NCI-H1436 (cell line): ENCODE measurements at places on chromosomes 1 and 21.

DNA sequence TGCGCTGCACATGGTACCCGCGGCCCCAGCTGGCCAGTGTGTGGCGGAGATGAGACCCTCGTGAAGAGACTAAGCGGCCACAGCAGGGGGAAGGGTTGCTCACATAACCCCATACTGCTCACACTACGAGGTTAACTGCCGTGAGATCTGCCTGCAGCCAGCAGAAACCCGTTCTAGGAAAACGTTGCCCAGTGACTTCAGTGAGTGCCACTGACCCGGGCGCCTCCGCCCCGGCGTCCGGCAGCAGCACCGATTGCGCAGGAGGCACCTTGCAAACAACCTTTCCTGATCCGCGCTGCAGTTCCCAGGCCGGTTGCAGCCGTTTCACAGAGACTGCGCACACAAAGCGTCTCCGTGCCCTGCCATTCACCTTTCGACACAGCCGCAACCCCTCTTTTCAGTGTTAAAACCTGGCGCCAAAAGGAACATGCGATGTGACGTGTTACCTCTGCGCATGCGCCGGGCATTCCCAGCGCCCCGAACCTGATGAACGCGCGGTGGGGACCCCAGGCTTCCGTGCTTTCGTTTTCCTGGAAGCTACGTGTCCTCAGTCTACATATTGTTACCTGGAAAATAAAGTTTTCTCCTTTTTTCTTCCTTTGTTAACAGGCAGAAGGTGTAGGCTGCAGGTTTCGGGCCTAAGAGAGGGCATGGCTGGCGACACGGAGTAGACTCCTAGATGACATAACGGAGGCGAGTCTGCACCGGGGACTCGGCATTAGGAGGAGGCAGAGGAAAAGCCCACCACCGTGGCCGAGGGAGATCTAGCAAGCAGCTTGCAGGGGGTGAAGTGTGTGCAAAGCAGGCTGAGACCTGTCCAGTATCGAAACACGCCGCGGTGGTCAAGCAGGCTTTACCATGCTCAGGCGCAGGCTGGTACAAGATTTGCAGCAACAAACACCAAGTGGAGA is 8.9 kb downstream of the VPS26C start:
- DNase-seq, result peak; percentile 44

GRCh38 chr1:208524376-208524775 is 280.2 kb upstream of the PLXNA2 start:
- DNase-seq, result no peak

DNA sequence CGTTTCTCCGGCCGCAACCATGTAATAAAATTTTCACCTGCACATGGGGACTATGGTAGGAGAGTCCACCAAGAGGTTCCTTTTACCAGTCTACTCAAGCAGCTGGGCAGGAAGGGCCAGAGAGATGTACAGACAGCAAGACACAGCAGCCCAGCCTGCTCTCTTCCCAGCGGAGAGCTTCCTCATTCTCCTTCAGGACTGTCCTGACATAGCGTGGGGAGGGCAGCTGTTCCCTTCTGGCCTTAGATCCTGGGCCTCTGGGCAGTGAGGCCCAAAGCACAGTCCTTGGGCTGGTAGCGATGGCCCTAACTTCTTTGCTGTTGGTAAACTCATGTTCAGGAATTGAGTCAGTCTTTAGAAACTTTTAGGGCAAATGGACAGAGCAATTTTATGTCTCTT is 89.1 kb downstream of the BCAR3 start:
- DNase-seq, result no peak

GRCh38 chr21:39004634-39005501 is 178.4 kb downstream of the PSMG1 start:
- DNase-seq, result peak; percentile 13

- no peak for DNase-seq
Measured at GRCh38 chr1:1206966-1207531, 657 bp upstream of the TNFRSF18 start.

DNA sequence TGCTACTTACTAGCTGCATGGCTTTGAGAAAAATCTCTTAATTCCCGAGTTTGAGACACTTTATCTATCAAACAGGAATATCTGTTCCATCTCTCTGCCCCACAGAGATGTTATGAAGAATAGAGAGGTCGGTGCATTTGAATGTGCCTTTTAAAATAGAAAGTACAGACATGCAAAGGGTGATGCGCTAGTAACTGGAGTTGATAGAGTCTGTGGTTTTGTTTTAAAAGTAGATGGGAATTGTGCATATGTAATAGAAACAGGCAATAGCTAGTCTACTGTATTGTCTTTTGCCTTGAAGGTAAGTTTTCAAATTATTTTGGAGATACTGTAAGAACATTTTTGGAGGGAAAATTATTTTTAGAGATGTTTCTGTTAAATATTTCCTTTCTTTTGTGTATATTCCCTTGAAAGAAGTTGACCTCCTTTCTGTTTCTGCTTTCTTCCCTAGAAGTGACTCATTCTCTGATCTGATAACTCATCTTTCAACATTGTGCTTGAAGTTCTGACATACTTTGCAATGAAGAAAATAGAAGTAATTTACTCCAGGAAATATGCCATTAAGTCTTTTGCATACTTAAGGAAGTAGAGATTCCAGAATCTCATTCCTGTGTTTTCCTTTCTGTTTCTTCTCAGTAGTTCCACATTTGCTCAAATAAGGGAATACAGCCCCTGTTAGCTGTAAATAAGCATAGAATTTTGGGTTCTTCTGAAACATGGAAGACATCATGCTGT is 151.6 kb downstream of the SDCCAG8 start:
- no peak for DNase-seq

- DNase-seq, result no peak
Measured at GRCh38 chr1:31694069-31694963, 9.5 kb downstream of the COL16A1 start.

DNA sequence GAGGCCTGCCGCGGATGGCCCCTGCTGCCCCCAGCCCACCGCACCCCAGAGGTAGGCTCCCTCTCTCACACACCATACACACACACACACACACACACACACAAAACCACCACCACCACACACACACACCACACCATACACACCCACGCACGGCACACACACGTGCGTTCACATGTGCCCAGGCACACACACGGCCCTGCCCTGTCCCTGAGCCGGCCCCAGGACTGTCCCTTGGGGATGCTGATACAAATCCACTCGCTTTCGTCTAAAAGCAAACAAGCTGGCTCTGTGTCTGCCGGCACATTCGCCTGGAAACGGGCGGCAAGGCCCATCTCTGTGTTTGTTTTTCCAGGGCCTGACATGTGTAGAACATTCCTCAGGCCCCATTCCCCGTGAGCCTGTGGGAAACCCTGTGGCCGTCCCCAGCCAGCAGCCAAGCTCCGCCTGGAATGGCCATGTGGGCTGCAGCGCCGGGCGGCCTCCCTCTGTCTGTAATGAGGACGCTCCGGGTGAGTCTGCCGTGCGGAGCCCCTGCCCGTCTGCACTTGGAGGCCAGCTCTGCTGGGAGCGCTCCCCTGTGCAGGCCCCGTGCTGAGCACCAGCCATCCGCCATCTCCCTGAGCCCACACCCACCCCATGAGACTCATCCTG is 67.4 kb downstream of the DMRTB1 start:
- DNase-seq, result no peak

DNA sequence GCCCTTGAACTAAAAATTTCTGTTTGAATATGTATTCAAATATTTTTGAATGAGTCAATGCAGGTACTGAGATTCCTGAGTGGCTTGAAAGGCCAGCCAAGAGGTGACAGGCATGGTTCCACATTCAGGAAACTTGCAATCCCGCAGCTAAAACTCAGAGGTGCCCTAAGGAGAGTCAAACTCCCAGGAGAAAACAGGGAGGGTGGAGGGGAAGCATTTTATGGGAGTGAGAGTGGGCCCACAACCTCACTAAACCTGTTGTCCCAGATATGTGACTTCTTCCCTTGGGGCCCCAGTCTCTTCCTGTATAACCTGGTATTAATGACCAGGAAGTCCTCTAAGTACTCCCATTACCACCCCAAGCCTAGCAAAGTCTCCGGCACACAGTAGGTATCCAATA is 189.6 kb downstream of the PLPP3 start:
- no peak for DNase-seq

- DNase-seq, result no peak
Measured at GRCh38 chr1:165816826-165817497, 10.5 kb upstream of the UCK2 start.

GRCh38 chr1:55060133-55060999 is 21.0 kb downstream of the PCSK9 start:
- no peak for DNase-seq

- DNase-seq, result no peak
Measured at GRCh38 chr1:100759188-100759587, 39.6 kb downstream of the VCAM1 start.

GRCh38 chr1:160004001-160004400 is 27.8 kb downstream of the PIGM start:
- no peak for DNase-seq

- DNase-seq, result no peak
Measured at GRCh38 chr1:203556047-203556851, 62.3 kb downstream of the OPTC start.

GRCh38 chr1:213284626-213285025 is 233.6 kb downstream of the RPS6KC1 start:
- no peak for DNase-seq

GRCh38 chr21:29245863-29246262 is 52.9 kb upstream of the BACH1 start:
- DNase-seq, result no peak

DNA sequence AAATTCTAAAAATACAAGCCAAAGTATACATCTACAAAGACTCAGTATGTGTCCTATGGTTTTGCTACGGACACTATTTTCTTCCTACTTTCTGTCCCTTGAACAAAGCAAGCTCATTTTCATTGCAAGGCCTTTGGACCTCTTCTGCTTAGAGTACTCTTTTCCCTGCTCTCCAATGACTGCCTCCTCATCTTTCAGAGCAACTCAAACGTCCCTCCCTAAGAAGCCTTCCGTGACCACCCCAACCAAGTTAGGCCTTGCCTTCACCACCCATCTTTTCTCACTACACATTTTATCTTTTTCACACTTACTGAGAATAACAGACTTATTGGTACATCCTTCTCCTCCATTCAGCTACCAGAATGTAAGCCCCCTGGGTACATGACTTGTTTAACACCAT is 39.9 kb downstream of the ENAH start:
- no peak for DNase-seq

- no peak for DNase-seq
Measured at GRCh38 chr1:110089561-110090275, 19.2 kb upstream of the ALX3 start.

DNA sequence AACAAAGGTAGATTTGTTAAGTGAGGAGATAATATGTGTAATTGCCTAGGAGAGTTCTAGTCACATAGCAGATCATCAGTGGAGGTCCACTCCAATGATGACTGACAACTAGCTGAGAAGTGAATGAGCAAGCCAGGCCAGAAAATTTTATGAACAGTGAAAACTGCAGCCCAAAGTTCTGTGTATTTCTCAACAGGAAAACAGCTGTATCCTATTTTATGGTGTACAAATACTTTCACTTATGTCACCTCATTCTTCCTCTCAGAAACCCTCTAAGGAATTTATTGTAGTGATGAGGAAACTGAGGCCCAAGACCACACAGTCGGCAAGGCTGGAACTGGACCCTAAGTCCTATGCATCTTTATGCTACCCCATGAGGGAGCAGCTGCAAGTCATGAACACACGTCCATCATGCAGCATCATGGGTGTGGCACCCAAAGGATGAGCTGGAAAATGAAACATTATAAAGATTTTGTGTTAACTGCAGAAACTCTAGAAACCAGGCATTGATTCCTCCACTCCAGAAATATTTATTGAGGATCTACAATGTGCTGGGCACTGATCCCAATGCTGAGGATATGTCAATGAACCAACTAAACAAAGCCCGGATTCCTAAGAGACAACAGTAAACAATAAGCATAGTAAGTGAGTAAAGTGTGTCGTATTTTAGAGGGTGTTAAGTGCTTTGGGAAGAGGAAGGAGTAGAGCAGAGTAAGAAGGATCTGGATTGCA is 99.5 kb upstream of the DUSP10 start:
- DNase-seq, result no peak

DNA sequence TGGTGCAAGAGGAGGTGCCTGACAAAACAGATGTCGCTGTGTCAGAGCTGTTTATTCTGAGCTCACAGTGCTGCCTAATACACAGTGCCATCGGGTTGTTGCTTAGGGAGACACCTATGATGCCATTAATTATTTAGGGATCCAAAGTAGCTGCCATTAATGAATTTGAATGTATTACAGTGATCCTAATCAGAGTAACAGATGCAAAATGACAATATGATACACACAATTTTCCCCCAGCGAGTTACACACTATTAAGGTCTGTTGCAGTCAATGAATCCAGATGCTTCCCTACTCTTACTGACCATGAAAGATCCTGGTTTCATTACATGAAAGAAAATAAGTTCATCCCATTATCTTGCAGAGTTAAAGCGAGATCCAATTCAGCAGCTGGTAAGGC is 91.3 kb downstream of the RWDD3 start:
- no peak for DNase-seq

DNA sequence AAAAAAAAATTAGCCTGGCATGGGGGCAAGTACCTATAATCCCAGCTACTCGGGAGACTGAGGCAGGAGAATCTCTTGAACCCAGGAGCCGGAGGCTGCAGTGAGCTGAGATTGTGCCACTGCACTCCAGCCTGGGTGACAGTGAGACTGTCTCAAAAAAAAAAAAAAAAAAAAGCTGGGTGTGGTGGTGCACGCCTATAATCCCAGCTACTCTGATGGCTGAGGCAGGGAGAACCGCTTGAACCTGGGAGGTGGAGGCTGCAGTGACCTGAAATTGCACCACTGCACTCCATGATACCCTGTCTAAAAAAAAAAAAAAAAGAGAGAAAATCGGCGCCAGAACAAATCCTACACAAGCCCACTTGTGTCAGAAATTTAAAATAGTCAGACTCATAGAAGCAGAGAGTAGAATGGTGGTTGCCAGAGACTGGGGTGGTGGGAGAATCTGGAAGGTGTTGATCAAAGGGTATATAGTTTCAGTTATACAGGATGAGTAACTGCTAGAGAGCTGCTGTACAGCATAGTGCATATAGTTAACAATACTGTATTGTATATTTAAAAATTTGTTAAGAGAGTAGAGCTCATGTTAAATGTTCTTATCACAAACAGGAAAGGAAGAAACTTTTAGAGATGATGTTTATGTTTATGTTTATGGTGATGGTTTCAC is 9.6 kb downstream of the DIP2A start:
- no peak for DNase-seq

- no peak for DNase-seq
Measured at GRCh38 chr1:30313584-30313983, 409.8 kb downstream of the MATN1 start.

DNA sequence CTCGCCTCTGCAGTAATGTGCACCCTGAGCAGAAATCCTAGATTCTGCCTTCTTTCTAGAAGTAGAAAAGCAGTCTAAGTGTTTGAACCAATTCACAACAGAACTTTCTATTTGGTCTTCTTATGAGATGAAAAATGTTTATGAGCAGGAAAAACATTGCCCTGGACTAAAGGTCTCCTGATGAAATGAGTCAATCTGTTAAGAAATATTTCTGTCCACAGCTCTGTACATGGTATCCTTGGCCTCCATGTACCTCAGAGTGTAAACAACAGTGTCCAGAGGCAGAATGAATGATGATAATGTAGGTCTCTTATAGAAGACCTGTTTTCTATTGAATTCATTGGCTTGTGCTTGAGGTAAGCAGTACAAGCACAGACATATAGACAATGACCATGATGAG is 6.2 kb upstream of the APCS start:
- DNase-seq, result no peak
